ENCODE measurements at places on chromosomes 7 and 10.

- no peak for DNase-seq
These were observed 46.2 kb upstream of the EZH2 start for GRCh38 chr7:148930335-148930734.

DNA sequence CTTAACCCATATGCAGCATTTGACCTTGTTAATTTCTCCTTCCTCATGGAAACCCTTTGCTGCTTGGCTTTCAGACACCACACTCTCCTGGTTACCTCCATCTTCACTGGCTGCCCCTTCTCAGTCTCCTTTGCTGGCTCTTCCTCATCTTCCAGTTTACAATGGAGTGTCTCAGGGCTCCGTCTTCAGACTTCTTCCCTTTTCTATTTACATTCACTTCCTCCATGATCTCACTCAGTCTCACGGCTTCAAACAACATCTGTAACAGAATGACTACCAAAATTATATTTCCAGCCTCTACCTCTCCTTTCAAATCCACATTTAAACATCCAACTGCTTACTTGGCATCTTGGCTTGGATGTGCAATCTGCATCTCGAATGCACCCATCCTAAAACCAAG lies 140.4 kb downstream of the DKK1 start:
- no peak for DNase-seq

DNA sequence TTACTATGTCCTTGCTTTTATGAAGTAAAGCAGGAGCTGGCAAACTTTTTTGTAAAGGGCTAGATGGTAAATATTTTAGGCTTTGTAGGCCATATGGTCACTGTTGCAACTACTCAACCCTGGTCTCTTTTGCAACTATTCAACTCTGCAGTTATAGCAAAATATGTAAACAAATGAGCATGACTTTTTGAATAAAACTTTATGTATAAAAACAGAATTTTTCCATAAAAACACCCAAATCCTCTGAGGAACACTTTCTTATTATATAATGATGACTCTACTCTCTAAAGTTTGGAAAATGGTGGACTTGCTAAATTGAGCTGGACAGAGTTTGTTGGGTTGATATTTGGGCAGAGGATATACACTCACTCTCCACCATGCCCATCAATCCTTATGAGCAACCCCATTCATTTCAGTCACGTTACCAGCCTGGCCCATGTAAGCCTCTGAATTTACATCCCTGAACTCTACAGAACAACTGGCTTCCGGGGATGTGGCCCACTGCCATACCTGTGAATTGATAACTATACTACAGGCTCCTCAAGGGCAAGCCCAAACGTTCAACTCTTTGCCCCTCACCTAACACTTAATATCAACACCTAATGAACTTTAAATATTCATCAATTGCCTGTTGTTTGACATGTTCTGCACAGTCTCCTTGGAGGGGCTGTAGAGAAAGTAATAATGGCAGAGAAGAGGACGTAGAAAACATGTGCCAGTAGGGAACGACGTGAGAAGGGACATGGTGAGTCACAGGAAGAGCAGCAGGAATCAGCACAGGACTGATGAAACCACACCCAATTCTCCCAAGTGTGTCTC lies 37.6 kb downstream of the SGMS1 start:
- no peak for DNase-seq

- no peak for DNase-seq
These were observed 40.4 kb upstream of the MGMT start for GRCh38 chr10:129426606-129427005.

DNA sequence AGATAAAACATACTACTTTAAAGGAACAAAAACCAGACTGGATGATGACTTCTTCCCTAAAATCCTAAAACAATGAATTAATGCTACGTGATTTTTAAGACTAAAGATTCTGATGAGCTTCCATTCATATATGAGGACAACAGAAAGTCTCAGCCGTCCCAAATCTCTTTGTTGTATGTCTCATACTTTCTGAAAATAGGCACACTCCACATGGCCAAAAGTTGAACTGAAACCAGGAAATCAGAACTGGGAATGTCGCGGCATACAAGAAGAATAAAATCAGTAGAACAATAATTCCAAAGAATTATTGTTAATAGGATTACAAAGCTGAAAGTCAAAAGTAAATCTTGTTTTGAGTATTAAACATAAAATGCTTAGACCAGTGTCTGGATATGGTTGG lies 195.4 kb upstream of the GHITM start:
- DNase-seq = no peak

DNA sequence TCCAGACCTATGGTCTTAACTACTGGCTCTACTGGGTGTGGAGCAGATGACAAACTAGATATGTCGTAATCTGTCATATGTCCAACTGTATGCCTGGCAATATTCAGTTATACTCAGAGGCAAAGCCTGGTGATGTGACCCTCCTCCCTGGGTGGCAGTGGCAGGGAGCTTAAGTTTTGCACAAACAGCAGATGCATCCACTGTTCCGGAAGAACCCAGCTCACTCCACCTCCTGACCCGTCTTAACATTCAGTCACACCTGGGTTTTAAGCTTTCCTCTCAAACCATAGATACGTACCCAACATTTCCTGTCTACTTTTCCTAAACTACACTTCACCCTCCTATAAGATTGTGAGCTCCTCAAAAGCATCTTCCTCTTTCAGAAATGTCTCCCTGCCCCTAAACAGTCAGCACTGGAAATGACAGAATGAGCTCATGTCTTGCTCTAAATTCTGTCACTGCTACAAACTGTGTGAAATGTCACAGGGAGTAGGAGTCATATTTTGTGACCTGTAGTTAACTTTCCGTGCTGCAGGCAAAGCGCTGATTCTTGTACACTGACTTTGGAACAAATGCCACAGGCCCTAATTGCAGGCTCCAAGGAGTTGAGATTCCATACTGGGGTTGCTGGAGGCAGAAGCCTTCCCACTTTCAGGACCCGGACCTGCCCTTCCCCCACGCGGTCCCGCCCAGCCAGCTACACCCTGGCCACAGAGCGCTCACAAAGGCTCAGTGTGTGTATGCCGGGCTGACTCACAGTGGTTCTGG lies 23.9 kb downstream of the SCD start:
- DNase-seq = peak; percentile 20

- DNase-seq = no peak
These were observed 510.5 kb upstream of the AKR1E2 start for GRCh38 chr10:4315551-4315950.

DNA sequence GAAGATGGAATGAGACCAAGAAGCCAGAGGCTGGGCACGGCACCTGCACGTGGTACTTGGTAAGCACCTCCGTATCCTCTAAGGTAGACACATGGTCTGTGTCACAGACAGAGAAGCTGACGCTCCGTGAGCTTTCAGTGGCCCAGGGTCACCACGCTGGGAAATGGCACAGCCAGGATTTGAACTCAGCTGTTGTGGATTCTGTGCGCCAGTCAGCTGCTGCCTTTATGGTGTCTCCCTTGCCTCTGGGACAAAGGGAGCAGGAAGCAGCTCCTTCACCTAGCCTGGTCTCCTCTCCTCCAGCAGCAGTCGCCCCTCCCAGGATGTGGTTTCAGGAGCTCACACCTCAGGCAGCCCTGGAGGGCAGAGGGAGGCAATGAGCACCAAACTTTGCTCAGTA lies 110.8 kb downstream of the ARHGAP22 start:
- DNase-seq = no peak

- peak; percentile 66 for DNase-seq
These were observed 144.4 kb downstream of the DYNC1I1 start for GRCh38 chr7:95916573-95917297.

DNA sequence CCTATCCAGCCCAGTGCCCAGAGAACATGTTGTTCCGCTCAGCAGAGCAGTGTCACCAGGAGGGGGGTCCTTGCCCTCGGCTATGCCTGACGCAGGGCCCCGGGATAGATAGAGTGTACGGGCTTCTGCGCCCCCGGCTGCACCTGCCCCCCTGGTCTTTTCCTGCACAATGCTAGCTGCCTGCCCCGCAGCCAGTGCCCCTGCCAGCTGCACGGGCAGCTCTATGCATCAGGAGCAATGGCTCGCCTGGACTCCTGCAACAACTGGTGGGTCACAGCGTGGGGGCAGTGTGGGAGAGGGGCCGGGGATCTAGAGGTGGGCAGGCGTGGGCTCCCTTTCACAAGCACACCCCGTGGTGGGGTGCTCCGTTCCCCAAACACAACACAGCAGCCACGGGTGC lies 31.4 kb upstream of the ZNF862 start:
- DNase-seq = no peak

- no peak for DNase-seq
These were observed 106.7 kb downstream of the CUX1 start for GRCh38 chr7:101924171-101924570.

DNA sequence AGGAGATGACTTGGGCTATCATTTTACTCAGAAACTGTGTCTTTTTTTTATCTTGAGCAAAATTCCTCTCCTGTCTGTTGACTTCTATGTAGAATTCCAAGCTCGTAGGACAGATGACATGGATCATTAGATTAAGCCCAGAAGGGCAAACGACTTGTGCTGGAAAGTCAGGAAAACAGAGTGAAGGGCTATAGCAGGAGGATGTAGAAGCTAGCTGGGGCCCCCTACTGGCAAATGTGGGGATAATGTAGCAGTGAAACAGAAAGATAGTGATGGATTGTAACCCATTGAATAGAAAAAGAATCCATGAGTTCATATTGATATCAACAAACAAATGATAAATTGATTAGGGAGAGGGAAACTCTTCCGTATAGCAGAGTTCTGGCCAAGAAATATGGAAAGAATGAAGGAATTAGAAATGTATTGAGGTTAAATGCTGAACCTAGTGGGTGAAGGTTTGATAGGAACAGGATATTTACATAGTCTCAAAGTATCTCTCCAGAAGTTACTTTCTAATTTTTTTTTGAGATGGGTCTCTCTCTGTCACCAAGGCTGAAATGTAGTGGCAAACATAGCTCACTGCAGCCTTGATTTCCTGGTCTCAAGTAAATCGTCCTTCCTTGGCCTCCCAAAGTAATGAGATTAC lies 103.6 kb downstream of the LYZL1 start:
- DNase-seq = no peak

- DNase-seq = no peak
These were observed 20.1 kb upstream of the MDFIC start for GRCh38 chr7:114901771-114902170.

DNA sequence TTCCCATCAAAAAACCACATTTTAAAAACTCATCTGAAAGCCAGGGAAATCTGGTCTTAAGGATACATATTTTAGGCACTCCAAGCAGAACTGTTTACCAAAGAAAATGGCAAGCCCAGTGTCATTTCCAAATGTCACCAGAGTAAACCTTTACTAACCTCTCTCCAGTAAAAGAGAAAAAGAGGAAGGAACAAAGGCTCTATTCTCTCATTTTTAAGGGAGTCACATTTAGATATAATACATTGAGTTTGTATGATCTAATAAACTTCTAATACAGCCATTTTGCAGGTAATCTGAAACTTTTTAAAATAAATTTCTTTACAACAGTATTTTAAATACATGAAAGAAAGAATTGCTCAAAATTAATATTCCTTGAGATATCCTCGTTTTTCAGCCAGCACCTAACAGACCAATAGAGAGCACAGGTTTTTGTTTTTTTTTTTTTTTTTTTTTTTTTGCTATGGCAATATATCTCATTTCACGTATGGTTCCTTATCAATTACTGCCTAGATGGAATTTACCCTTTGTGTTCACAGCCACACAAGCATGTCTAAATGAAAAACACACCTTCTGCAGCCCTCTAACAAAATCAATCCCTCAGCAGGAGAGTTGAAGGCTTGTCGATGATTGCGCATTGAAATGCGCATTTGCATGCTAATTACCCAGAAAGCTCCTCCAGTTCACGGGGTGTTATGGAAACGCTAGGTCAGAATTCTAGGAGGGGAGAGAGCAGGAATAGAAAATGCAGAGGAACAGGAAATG lies 39.8 kb upstream of the MSRB2 start:
- no peak for DNase-seq

- DNase-seq = no peak
These were observed 281.0 kb downstream of the RPS24 start for GRCh38 chr10:78314651-78315050.

GRCh38 chr10:79044036-79044632 lies 24.6 kb upstream of the ZMIZ1 start:
- no peak for DNase-seq

GRCh38 chr7:16338065-16338464 lies 83.3 kb downstream of the CRPPA start:
- no peak for DNase-seq

- no peak for DNase-seq
These were observed 10.6 kb downstream of the SFMBT2 start for GRCh38 chr10:7400068-7400715.

GRCh38 chr10:114874827-114875411 lies 53.3 kb downstream of the FHIP2A start:
- DNase-seq = no peak

- no peak for DNase-seq
These were observed 1.1 kb downstream of the PALS2 start for GRCh38 chr7:24574386-24574785.

GRCh38 chr7:130380861-130381455 lies 664 bp downstream of the CPA1 start:
- DNase-seq = no peak

- no peak for DNase-seq
These were observed at the start of gene ZNF727 for GRCh38 chr7:64045301-64046040. ZNF727 (plus strand) TSS chr7:64045434; CDS start chr7:64045622, 188 bp downstream.

DNA sequence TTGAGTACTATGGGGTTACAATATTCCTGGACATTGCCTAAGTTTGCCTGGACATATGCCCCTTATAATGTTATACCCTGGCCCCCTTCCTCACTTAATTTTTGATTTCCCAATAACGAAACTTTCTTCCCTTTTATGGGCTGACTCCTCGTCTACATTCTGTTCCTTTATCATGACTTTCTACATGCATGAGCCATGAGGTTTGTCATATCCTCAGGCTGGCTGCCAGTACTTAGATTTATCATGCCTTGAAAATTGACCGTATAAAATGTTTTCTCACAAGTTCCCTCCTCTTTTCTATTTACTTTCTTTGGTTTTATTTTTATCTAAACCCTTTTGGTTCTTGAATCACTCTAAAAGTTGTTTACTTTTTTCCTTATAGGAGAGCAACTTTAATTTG lies 4.7 kb downstream of the DNAH11 start:
- no peak for DNase-seq

- no peak for DNase-seq
These were observed 96.1 kb downstream of the SH3PXD2A start for GRCh38 chr10:103759100-103759781.

DNA sequence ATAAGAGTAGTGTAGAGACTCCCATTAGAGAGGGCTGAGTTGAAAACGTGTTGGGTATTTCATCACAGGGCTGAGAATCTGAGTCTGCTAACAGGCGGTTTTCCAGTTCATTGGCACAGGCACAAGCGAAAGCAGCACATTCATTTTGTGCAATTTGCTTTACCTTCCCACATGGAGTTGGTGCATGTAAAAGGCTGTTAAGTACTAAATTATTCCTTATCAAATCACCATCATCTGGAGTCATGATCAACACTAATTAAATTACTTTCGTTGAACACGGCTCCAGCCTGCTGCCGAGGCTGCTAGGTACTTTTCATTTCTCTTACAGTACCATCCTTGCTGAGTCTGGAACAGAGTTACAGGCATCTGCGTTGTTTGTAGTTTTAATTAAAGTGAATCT lies 43.8 kb downstream of the ETV1 start:
- DNase-seq = no peak

DNA sequence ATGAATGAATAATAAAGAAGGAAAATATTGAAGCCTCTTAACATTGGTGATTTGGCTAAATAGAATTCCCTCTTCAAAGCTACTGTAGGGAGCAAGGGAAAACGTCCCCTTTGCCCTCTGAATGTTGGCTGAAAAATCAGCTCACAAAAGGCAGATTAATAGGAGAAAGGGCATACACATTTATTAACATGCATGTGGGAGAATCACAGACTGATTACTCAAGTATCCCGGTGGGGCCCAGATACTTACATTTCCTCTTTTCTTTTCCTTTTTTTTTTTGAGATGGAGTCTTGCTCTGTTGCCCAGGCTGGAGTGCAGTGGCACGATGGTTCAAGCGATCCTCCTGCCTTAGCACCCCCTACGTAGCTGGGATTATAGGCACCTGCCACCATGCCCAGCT lies 68.5 kb downstream of the HK1 start:
- no peak for DNase-seq

Data from stimulated activated CD8-positive, alpha-beta memory T cell treated with anti-CD3 and anti-CD28 coated beads, Interleukin-7, amount 100 ng/mL, for 1 hour (primary cell).